ENCODE measurements at places on chromosomes 7 and 10.

GRCh38 chr7:135236727-135237126 is 3.1 kb downstream of the STRA8 start:
- DNase-seq, result no peak

- no peak for DNase-seq
Observed at GRCh38 chr10:104334965-104335650, 3.2 kb downstream of the ITPRIP start.

DNA sequence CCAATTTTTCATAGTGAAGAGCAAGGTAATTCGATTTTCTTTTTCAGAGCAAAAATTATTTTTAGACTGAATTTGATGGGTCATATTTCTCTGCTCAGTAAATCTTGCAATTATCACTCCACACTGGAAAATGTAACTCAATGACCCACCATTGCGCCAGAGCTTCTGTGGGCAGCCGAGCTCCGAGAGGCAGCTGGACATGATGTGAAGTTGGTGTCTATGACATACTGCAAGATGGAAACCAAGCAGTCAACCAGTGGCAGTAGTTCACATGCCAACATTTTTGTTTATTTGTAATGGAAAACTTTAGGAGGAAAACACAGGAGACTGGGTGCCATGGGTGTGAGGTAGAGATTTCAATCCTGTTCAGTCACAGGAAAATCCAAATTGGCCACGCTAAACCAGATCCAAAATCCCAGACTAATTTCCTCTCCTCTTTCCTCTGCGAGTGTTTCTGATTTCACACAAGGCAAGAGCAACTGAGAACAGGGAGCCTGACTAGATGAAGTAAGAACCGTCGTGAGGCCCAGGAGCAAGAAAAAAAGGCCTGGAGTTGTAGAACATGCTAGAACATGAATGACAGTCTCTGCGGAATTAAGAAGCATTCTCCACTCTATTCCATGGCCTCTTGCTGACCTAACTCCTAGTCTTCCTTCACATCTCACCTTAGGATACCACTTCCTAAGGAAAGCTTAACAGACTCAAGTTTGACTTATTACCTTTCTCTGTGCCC is 39.3 kb downstream of the CALD1 start:
- DNase-seq, result no peak

GRCh38 chr10:3935933-3936359 is 150.9 kb upstream of the KLF6 start:
- DNase-seq, result no peak

- DNase-seq, result no peak
Observed at GRCh38 chr7:134328900-134329299, 12.2 kb upstream of the SLC35B4 start.

- no peak for DNase-seq
Observed at GRCh38 chr10:14507176-14507575, 176.5 kb upstream of the FRMD4A start.

DNA sequence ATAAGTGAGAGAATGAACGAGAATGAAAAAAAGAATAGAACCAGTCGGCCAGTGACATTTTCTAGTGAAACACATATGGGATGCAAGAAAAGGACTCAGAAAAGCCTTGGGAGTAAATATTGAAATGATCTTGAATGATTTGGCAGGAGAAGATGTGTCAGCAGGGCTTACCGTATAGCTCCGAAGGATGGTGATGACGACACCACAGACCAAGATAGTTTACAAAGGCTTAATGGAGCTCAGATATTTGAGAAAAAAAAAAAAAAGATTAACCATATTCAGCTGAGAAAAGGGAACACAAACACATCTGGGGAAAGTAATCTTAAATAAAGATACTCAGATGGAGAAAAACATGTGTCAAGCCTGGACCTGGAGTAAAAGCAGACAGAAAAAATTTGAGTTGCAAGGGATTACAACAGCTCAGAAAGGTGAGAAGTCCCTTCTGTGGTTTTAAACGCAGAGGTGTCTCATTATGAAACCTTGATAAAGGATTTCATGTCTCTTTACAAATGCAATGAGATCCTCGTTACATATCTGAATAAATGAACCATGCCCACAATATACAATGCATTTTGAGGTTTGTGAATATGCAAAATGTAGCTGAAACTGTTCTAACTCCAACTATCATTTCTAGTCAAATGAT is 36.0 kb downstream of the DNAJB9 start:
- DNase-seq, result no peak

DNA sequence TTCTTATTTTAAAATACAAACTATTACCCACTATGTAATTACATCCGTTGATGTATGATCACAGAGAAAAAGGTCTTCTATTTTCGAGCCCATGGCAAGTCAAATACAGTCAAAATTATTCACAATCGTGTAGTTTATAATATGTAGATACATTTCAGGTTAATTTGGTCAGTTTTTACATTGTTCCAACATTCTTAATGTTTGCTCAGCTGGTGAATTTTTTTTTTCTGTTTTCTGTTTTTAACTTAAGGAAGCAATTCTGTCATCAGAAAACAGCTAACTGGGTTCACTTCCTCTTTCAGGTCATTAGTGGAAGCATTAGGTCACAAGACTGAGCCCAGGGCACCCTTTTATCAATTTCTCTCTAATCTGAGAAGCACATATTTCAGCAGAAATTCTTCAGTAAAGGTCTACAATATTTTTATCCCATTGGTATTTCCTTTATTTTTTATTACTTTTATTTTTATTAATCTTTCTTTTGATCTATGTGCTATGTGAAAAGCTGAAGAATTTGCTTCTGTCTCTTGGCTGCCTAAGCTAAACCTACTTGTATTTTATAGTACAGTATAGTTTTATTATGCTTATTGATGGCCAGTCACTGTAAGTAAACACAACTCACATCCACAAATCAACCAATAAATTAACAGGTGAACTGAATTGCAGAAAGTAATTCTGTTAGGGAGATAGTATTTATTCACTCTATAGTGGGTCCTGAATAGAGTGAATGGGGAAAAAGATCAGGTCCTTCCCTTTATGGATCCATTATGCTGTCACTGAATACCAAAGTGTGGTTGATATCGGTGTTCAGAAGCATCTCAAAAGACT is 84.6 kb downstream of the ICA1 start:
- DNase-seq, result no peak

GRCh38 chr10:44511601-44512000 is 126.7 kb upstream of the CXCL12 start:
- DNase-seq, result no peak

DNA sequence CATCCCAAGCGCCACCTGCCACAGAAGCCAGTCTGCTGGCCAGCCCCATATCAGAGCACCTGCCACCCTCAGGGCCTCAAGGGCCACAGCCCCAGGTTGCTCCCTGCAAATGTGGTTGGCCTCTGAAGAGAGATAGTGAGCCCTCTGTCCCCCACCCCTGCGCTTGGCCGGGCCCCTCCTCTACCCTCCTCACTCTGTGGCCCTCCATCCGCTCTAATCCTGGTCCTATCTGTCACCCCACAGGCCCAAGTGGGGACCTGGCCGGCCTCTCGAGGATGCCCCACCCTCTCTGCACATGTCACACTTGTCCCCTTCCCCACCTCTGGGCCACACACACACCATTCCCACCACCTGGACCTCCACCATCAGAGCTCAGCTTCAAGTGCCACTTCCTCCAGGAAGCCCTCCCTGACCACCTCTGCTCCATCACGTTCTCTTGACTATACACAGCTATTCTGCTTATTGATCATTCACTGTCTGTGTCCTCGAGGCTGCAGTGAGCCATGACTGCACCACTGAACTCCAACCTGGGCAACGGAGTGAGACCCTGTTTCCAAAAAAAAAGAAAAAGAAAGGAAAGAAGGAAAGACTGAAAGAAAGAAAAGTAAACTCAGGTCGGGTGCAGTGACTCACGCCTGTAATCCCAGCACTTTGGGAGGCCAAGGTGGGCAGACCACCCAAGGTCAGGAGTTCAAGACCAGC is 42.4 kb downstream of the TNRC18 start:
- no peak for DNase-seq

DNA sequence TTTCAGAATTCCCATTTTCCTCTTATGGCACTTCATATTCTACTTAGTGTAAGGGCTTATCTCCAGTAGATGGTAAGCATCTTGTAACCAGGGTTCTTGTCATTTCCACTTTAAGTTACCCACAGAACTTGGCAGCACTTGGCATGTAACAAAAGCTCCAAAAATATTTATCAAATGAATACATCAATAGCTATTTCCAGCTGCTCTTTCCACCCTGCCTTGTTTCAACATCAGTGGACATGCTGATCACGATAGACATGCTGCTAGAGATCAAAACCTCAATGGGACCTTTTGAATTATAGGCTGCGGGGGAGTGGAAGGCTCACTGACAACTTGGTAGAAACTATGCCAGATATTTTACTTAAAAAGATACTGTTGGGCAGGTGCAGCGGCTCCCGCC is 32.9 kb downstream of the HOXA1 start:
- DNase-seq, result no peak

DNA sequence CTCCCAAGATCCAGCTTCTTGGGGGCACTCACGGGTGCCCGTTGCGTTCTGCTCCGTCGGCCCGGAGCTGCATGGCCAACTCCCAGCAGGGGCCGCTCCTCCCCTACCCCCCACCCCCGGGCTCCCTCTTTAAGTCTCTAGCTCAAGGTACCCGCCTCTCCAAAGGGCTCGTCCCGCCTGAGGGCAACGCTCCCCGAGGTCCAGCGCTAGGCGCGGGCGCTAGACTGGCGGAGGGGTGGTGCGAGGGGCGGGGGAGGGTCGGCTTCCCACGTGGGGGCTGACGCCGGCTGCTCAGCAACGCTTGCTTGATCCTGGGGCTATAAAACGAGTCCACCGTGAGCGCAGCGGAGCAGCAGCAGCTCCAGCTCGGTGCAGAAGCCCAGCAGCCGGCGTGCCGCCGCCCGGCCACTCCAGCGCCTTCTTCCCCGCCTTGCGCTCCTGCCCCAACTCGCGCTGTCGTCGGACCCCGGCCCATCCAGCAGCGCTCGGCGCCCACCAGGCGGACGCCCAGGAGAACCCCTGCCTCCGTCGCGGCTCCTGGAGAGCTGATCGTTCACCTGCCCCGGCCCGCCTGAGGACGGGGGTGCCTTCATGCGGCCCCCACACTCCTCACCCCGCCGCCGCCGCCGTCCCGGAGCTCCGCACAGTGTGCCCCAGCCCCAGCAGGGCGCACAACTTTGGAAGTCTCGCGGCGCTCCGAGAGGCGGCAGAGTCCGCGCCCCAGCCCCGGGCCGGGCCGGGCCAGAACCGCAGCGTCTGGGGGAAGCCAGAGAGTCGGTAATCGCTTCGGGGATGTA is at the start of gene ADRA2A:
TSS of gene ADRA2A (plus strand) at position 348 of the 797 bp plus-strand sequence. CDS start 968 bp downstream, outside the sequence.
- DNase-seq, result no peak

GRCh38 chr7:130994378-130995115 is 260.5 kb upstream of the KLF14 start:
- DNase-seq, result no peak

- no peak for DNase-seq
Observed at GRCh38 chr7:100632951-100633717, 8.2 kb downstream of the TFR2 start.

DNA sequence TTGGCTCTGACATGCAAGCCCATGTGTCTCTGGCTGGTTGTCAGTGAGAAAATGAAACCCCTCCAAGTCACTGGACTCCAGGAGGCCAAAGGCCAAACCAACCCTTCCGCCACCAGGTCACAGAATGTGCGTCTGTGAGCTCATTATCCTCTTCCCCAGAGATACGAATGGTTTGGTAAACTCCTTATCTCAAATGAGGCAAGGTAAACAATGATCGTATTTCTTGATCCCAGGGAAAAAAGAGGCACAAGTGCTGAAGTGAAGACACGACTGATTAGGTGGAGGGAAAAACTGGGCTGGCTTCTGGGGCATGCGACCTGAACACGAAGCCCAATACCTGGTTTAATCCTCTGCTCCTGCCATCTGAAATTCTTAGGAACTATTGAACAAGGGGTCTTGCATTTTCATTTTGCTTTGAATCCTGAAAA is 70.6 kb upstream of the ARID5B start:
- DNase-seq, result no peak

DNA sequence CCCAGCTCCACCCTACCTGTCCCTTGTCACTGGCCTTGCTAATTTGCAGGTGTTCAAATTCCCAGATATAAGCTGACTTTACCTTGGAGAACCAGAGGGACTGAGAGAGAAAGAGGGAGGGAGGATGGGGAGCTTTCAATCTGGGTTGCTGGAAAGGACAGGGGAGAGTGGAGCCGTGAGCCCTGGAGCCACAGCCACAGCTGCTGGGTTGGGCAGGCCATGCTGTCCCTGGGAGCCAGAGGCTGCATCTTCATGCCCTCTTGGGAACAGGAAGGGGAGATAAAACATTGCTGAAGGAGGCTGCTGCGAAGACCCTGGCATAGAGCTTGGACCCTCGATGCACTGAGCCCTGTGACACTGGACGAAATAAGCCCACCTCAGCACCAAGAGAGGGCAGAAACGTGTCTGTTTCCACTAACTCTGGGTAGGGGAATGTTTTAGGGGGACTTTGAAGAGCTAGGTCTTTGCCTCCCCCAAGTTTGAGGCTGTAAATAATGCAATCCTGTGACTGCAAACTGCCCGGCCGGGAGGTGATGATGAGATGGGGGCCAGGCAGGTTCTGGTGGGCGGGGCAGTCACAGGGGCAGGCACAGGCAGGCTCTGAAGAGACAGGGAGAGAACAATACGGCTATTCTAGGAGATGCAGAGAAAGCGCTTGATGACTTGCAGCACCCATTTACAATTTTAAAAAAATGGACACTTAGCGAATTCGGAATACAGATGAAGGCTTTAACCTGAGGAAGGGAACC is 5.8 kb upstream of the JAKMIP3 start:
- no peak for DNase-seq

DNA sequence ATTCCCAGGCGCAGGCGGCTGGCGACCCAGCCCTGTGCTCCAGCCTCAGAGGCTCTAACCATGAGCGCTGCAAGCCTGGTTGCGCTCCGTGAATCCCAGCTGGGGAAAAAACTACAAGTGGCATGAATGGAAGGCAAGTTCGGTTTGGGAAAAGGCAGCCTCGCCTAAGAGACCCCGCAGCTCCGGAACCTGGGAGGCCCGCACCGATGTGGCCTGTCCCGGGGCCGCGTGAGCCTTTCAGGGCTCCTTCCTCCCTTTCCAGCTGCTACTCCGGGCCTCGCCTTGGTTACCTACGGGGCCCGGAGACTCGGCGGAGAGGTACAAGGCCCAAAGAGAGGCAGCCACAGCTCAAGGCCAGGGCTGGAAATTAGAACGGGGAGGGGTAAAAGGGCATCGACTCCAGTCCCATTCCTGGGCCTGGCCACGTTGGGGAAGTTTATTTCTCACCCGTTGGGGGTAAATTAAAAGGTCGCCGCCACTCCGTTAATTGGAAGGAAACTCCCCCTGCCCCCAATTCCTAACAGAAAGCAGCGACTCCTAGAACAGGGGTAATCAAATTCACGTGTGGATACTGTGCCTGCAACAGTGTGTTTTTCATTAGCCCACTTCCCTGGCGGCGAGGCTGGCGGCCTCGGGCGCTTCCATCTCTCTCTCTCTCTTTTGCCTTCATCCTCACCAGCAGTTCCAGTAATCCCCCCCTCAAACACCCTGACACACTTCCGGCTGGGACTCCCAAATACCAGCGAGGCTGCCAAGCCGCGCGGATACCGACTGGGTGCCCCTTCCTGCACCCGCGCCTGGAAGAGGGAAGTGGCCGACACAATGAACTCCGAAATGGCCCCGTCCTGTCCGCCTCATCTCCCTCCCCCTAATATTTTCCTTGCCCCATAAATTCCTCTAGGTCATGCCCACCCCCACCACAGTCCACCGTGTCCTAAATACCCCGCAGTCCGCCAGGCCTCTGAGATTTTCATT is 1.5 kb upstream of the HOXA9 start:
- no peak for DNase-seq

Measured in stimulated activated CD8-positive, alpha-beta memory T cell treated with anti-CD3 and anti-CD28 coated beads, Interleukin-4, amount 100 ng/mL, for 1 hour (primary cell).